Activated CD8-positive, alpha-beta T cell treated with anti-CD3 and anti-CD28 coated beads for 36 hours (primary cell): ENCODE measurements at places on chromosomes 13 and 19. TPM values are rescaled to one million over a fixed set of nuclear protein-coding genes. Genes with fewer than 3 reads are reported as not detected.
A peak's percentile ranks its signal among the peaks of the same experiment; 100 is the strongest.

DNA sequence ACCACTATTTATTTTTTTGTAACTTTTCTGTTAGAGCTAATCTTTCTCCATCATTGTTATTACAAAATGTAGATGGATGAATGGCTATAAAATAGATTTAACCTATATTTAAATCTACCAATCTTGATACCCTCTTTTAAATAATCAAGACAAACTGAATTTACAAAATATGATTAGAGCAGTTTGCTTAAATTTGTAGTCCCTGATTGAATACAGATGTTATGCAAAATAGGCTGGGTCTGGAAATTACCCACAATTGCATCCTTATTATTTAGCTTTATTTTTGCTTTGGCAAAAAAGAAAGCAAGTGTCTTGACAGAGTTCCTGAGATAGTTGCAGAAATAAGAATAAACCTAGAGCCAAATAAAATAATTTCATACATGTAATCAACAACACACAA is 352.8 kb downstream of the KLF12 start:
- no peaks in the 10 kb centered on the region for H3K27me3 ChIP-seq
- H3K36me3 ChIP-seq, result peaks cover 36% of the 10 kb centered on the region
- no peak overlapping the region for H3K4me3 ChIP-seq

- H3K27ac ChIP-seq, result no peak overlapping the region
- peak; percentile 40 for DNase-seq
- no peak overlapping the region for H3K4me3 ChIP-seq
- H3K36me3 ChIP-seq, result no peaks in the 10 kb centered on the region
- H3K4me1 ChIP-seq, result peaks cover 7% of the 10 kb centered on the region
Observed at GRCh38 chr19:44737238-44738071, 11.1 kb upstream of the BCL3 start.

DNA sequence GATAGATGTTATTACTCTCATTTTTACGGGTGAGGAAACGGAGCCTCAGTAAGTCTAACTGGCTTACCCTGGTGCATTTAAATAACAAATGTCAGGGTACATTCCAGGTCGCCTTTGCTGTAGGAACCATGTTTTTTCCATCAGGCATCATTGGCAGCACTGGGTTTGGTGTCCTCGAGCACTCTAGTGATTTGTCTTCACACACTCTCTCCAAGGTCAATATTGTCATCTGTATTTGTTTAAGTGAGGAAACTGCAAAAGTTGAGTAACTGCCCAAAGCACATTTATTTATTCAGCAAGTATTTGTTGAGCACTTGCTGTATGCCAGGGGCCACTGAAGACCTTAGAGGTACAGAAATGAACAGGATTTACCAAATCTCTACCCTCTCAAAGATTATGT is 78.6 kb downstream of the DCT start:
- H3K27me3 ChIP-seq, result peaks cover 7% of the 10 kb centered on the region
- no peak overlapping the region for H3K4me3 ChIP-seq
- no peaks in the 10 kb centered on the region for H3K36me3 ChIP-seq
- H3K27ac ChIP-seq, result no peak overlapping the region

GRCh38 chr19:30367421-30367820 is 4.8 kb upstream of the ZNF536 start:
- no peak for DNase-seq
- H3K4me3 ChIP-seq, result no peak overlapping the region
- peaks cover 4% of the 10 kb centered on the region for H3K27me3 ChIP-seq
- no peaks in the 10 kb centered on the region for H3K36me3 ChIP-seq

DNA sequence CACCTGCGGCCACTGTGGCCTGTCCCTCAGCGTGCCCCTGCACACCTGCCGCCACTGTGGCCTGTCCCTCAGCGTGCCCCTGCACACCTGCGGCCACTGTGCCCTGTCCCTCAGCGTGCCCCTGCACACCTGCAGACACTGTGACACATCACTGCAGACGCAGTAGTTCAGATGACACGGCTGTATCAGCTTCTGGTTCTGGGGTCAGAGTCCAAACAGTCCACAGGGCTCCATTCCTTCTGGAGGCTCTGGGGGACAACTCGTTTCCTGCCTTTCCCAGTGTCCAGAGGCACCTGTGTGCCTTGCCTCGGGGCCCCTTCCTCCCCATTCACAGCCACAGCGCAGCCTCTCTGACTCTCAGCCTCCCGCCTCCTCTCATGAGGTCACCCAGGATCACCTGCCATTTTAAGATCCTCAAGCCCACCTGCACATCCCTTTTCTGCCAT is 5.5 kb downstream of the SF3A2 start:
- peaks cover 62% of the 10 kb centered on the region for H3K36me3 ChIP-seq
- no peak overlapping the region for H3K4me3 ChIP-seq
- no peak for DNase-seq
- H3K4me1 ChIP-seq, result peaks cover 50% of the 10 kb centered on the region
- H3K27me3 ChIP-seq, result no peaks in the 10 kb centered on the region

DNA sequence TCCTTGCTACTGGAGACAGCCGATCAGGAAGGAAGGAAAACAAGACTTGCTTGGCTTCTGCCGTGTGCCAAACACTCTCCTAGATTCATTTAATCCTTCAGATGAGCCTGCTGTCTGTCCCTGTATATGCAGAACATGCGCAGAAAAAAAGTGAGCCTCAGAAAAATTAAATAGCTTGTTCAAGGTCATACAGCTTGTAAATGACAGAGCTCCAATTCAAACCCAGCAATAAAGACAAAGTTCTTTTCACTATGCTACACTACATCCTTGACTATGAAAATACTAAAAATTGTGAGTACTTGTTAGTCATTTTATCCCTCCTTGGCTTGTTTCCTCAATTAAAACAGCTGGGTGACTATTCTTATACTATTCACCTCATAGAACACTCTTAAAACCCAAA is 121.4 kb downstream of the KCNRG start:
- H3K4me1 ChIP-seq, result peaks cover 21% of the 10 kb centered on the region
- peaks cover 36% of the 10 kb centered on the region for H3K27me3 ChIP-seq
- no peak overlapping the region for H3K4me3 ChIP-seq

- H3K36me3 ChIP-seq, result peaks cover 97% of the 10 kb centered on the region
- no peak for DNase-seq
- H3K4me1 ChIP-seq, result no peaks in the 10 kb centered on the region
- no peak overlapping the region for H3K27ac ChIP-seq
- no peak overlapping the region for H3K4me3 ChIP-seq
- no peaks in the 10 kb centered on the region for H3K27me3 ChIP-seq
Observed at GRCh38 chr19:9566729-9567128, 17.6 kb downstream of the ZNF121 start.

NUDT15 gene
- 22.8 TPM for total RNA-seq

- DNase-seq, result peak; percentile 10
- peak overlapping the region; percentile 44 for H3K27ac ChIP-seq
- peaks cover 15% of the 10 kb centered on the region for H3K4me1 ChIP-seq
- H3K4me3 ChIP-seq, result no peak overlapping the region
- H3K27me3 ChIP-seq, result peaks cover 2% of the 10 kb centered on the region
Observed at GRCh38 chr13:42600943-42601342, 27.0 kb downstream of the TNFSF11 start.

SBSN gene
- total RNA-seq, result not detected

DNA sequence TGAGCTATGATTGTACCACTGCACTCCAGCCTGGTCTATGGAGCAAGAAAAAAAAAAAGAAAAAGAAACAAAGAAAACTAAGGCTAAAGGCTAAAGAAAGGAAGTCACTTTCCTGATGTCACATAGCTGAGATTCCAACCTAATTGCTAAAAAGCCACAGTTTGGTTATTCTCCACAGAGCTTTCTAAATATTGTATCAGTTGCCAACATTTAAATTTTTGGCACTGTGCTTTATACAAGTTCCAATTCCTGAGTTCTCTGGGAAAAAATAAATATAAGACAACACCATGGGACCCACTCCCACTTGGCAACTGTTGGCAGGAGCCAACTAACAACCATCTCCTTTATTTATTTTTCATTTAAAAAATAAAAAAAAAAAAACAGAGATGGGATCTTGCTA is 11.2 kb upstream of the LYPD3 start:
- H3K27ac ChIP-seq, result no peak overlapping the region
- DNase-seq, result no peak
- H3K4me1 ChIP-seq, result peaks cover 15% of the 10 kb centered on the region
- H3K4me3 ChIP-seq, result no peak overlapping the region

HSD17B14 gene
- 0.56 TPM for total RNA-seq

GRCh38 chr19:44611812-44612295 is 1.5 kb upstream of the IGSF23 start:
- peaks cover 9% of the 10 kb centered on the region for H3K4me1 ChIP-seq
- H3K4me3 ChIP-seq, result no peak overlapping the region
- H3K27me3 ChIP-seq, result peaks cover 3% of the 10 kb centered on the region
- no peak overlapping the region for H3K27ac ChIP-seq

GRCh38 chr13:45674908-45675307 is 27.2 kb upstream of the CBY2 start:
- no peaks in the 10 kb centered on the region for H3K36me3 ChIP-seq
- no peak overlapping the region for H3K4me3 ChIP-seq
- DNase-seq, result no peak
- no peaks in the 10 kb centered on the region for H3K27me3 ChIP-seq
- peaks cover 3% of the 10 kb centered on the region for H3K4me1 ChIP-seq
- H3K27ac ChIP-seq, result no peak overlapping the region
